GM04504 (cell line): ENCODE measurements at places on chromosomes 4 and X.
A peak's percentile ranks its signal among the peaks of the same experiment; 100 is the strongest.

DNA sequence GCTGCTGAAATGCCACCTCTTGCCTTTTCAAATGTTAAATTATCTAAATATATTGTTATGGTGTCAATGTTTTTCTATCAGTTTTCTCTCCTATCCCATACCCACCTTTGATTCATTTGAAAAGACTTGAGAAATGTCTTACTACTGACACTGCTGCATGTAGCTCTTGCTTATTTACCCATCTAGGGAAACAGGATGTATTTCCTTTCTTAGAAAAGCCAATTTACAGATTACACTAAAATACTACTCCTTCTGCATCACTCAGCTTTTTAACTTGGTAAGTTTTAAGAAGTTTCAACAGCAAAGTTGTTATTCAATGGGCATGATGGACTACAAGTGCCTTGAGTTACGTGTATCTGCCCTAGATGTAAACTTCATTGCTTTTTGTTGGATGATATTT is 13.2 kb upstream of the KCNE5 start:
- DNase-seq, result no peak

DNA sequence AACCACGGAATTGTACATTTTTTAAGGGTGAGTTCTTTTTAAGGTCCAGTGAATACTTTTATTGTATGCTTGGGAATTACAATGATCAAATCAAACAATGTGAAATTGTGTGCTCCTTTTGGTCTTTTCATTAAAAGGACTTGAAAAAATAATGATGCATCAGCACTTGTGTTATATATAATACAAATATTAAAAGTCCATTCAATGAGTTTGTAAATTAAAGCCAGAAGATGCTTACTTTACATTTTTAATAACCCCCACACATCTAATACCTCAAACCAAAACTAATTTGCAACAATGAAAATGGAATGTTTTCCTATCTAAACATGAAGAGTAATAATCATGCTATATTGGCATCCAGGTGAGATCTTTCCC is 369.8 kb upstream of the LCORL start:
- DNase-seq, result no peak

GRCh38 chr4:159607809-159608208 is 504.9 kb downstream of the RAPGEF2 start:
- no peak for DNase-seq

DNA sequence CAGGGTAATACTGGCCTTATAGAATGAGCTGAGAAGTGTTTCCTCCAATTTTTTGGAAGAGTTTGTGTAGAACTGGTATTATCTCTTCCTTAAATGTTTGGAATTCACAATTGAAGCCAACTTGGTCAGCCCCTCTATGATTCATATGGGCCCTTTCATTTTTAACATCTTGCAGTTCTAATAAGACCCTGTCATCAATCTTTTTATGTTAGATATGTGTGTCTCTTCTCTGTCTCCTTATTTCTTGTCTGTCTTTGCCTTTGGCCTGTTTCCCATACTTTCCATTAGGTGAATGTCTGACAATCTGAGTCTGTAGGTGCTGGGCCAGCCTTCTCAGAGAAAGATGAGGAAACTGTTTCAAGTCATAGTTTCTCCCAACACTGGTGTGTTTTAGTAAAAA is 88.7 kb downstream of the SLC16A2 start:
- DNase-seq, result no peak

DNA sequence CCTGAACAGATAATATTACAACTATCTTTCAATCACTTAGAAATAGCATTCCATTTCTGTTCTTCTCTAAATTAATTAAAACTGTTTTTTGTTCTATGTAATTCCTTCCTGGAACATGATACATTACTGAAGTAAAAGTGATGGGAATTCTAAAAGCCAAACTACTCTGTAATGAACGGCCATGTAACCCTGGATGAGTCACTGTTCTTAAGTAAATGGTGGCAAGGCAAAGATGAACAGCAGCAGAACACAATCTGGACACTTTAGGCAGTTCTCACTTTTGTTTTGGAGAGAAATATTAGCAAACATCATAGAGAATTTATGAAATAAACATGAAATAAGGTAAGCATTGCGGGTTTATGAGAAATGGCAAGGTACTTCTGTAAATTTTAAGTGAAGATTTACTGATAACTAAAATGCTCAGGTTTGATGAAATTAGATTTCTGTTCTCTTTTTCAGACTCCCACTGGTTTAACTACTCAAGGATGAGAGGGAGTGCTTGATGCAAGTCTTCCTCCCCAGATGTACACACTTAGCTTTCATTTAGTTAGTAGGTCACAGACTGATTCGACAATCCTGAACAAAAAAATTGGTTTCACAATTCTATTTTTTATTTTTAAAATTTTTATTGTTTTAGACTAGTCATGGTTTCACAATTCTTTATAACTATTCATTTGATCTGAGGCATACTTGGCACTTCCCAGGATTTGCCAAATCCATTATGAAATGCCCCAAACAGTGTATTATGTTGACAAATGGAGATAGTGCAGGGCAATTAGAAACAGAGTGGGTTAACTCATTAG is 964 bp upstream of the GPR82 start:
- DNase-seq, result peak; percentile 3

GRCh38 chr4:153758688-153759406 is 977 bp downstream of the RNF175 start:
- DNase-seq, result no peak

DNA sequence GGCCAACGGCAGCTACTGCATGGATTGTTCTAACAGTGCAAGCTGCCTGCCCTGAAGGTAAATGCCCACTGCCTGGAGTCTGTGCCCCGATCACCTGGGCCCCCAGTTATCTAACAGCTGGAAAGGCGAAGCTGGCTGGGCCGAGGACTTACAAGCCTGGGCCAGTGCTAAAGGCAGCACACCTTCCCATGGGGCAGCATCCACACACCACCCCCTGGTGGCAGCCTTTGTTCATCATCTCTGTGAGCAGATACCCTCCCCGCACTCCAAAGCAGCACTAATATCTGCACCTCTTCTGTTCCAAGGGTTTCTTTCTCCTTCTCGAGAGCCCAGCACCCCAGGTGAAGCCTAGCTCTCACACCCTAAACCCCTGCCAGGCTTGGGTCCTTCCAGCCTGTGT is 7.6 kb downstream of the SLC2A9 start:
- no peak for DNase-seq

GRCh38 chrX:128518508-128518907 is 466.3 kb upstream of the ACTRT1 start:
- no peak for DNase-seq

DNA sequence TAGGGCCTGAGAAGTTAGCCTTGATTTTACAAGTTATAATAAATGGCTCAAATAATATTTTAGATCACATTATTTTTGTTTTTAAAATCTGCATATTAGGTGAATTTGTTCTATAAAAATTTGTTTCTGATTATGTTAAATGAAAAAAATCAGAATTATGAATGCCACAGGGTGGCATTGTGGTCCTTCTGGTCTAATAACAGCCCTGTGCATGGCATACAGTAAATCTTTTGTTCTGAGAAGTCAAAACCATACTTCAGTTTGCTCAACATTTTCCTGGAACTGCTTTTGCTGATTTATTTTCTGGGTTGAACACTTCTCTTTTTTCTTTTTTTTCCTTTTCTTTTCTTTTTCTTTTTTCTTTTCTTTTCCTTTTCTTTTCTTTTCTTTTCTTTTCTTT is 101.0 kb upstream of the UBQLN2 start:
- DNase-seq, result no peak

DNA sequence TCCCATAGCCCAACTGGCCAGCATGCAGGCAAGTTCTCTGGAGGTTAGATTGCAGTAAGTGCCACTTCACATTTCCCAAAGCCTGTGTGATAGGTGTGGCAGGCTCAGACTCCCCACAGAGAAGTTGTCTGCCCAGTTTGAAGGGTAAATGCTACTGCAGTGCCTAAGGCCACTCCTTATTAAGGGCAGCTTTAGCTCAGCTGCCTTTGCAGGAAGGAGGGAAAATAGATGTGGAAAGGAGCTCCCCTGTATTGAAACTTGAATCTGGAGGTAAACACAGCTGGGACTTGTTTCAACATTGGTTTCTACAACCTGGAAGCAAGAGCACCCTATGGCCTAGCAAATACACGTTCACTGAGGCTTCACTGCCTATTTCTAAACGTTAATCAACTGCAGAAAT is 22.4 kb downstream of the NEXMIF start:
- no peak for DNase-seq

GRCh38 chrX:45421806-45422205 is 221.1 kb upstream of the DIPK2B start:
- DNase-seq, result no peak

DNA sequence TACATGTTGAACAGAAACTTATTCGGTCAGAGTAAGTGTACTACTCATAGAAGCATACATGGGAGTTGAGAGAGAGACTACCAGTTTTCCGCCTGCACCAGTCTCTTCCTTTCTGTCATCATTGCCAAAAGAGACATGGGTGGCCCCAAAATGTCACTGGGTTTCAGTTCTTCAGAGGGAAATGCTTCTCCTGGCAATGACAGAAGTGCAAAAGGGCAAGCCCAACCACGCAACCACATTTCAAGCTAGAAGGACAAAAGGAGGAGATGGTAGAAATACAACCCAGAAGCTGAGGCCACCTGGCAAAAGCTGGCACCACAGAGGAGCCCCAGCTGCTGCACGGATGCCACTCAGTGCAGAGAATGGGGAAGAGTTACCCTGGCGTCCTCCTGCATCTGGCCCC is 320.1 kb downstream of the BCOR start:
- DNase-seq, result no peak

DNA sequence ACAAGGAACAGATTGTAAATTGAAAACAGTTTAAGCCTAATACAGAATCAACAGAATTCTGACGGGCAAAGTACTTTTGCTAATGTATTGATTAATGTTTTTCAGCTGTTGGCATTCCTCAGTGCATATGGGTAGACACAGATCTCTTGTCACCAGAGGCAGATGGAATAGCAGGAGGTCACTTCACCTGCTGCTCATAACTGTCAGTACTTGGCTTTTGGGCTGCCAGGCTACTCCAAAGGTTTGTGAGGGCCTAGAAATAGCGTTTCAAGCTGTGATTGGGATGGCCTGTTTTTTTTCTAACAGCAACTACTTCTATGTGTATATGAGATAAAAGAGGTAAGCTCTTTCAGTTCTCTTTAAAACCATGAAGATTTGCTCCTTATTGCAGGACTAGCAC is 307.5 kb upstream of the ANXA10 start:
- no peak for DNase-seq

DNA sequence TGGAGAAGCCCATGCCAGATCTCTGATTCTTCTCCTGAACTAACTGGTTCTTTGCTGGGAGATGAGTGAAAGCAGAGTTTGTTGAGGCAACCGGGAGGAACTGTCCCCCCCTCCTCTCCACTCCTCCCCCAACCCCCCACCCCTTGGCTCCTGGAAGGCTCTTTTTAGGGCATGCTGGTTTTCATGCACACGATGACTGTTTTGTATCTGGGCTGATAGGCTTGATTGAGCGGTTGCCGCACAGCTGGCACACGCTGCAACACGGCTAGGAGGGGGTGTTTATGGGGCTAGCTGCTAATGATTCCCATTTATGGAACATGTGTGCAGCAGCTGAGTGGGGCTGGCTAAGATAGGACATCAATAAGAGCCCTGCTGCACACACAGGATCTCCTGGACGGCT is 137.2 kb downstream of the SMIM20 start:
- DNase-seq, result peak; percentile 28

GRCh38 chr4:158787709-158788475 is 19.1 kb downstream of the FNIP2 start:
- DNase-seq, result no peak

- DNase-seq, result no peak
Measured at GRCh38 chrX:135520022-135520552, 373 bp upstream of the INTS6L start.

DNA sequence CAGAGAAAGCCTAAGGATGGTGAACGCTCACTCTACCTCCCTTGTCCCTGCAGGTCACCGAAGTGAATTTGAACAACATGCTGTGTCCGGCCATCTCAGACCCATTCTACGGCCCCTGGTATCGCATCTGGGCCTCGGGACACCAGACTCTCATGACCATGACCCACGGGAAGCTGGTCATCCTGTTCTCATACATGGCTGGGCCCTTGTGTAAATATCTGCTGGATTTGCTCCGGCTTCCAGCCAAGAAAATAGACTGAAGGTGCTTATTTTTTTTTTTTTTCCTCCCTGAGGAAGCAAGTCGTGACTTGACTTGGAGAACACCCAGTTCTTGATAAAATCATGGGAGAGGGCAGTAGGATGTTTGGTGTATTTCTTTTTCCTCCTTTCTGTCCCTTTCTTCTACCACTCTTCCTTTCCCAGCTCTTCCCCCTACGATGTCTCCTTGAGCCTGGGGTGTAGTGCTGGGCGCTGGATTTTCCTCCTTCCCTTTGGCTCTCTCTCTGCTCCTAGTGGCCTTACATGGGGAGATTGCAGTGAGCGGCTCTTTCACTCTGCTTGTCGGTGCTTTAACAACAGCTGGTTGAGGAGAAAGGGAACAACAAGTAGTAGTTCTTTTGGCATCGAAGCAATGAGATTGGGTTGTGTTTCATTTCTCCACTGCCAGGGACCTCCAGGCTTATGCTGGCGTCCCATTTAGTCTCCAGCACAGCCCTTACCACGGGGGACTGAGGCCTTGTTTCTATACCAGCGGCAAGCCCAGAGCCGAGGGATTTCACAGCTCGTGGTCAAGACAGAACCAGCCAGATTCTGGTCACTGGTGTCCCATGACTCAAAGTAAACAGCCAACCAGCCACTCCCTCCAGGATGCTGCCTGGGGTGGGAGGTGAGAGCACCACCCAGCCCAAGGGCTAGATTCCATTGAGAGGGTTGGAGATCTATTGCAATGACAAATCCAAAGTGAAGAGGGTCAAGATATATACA is 144.4 kb downstream of the AMMECR1 start:
- no peak for DNase-seq

DNA sequence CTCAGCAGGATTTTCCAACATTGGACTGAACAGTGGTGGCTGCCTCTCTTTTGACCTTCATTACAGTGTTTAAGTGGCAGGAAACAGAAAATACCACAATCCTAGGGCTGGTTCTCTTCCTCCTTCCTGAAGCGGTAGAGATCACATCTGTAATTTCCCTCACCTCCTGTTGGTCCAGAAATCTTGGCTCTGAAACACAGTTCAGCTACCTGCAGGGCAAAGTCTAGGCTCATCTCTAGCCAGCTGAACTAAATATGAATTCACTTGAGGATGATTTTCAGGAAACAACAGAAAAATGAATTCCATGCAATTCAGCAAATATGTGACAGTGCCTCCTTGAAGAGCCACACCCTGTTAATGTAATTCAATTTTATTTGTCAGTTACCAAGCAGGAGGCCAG is 531.9 kb downstream of the INPP4B start:
- no peak for DNase-seq

GRCh38 chr4:72410158-72410557 is 158.9 kb downstream of the ADAMTS3 start:
- DNase-seq, result no peak

GRCh38 chr4:8400632-8401325 is 39.7 kb downstream of the ACOX3 start:
- DNase-seq, result no peak

GRCh38 chr4:85867271-85867670 is 392.3 kb downstream of the ARHGAP24 start:
- DNase-seq, result no peak
